Gastrocnemius medialis (tissue), 4 donors: ENCODE measurements at places on chromosomes 5 and 9. TPM values are rescaled to one million over a fixed set of nuclear protein-coding genes. Genes with fewer than 3 reads are reported as not detected.
A peak's percentile ranks its signal among the peaks of the same experiment; 100 is the strongest.

The GMCL2 gene
- not detected for total RNA-seq

The ENHO gene
- total RNA-seq, result not detected

The IL31RA gene
- 0.29 TPM for total RNA-seq

The IFNB1 gene
- total RNA-seq, result not detected

The ADGRD2 gene
- not detected for total RNA-seq

The ANKRD20A1 gene
- total RNA-seq, result not detected

- H3K4me3 ChIP-seq, result no peak overlapping the region
- DNase-seq, result no peak
- no peaks in the 10 kb centered on the region for H3K36me3 ChIP-seq
- H3K4me1 ChIP-seq, result peaks cover 11% of the 10 kb centered on the region
These were observed 28.3 kb downstream of the CAMK2A start for GRCh38 chr5:150261231-150261630.

DNA sequence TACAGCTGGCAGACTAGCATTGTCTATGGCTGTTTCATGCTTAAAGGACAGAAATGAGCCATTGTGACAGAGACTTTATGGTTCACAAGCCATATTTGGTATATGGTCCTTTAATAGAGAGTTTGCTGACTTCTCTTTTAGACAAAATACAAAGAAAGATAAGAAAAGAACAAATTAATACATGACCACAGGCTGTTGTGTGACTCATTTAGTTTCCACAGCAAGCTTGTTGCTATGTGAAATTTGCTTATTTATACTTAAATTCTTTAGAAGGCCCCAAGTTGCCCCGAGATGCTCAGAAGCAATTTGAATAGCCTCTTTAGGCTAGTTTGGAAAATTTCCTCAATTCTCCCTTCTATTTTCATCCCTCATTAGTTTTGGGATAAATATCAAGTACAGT is 315.3 kb upstream of the RPS23 start:
- no peaks in the 10 kb centered on the region for H3K27me3 ChIP-seq
- no peaks in the 10 kb centered on the region for H3K4me1 ChIP-seq
- H3K36me3 ChIP-seq, result no peaks in the 10 kb centered on the region
- H3K4me3 ChIP-seq, result no peak overlapping the region

GRCh38 chr9:80500300-80500699 is 928.5 kb downstream of the TLE4 start:
- H3K27ac ChIP-seq, result no peak overlapping the region
- H3K4me3 ChIP-seq, result no peak overlapping the region
- H3K27me3 ChIP-seq, result no peaks in the 10 kb centered on the region
- H3K36me3 ChIP-seq, result no peaks in the 10 kb centered on the region
- H3K4me1 ChIP-seq, result no peaks in the 10 kb centered on the region

DNA sequence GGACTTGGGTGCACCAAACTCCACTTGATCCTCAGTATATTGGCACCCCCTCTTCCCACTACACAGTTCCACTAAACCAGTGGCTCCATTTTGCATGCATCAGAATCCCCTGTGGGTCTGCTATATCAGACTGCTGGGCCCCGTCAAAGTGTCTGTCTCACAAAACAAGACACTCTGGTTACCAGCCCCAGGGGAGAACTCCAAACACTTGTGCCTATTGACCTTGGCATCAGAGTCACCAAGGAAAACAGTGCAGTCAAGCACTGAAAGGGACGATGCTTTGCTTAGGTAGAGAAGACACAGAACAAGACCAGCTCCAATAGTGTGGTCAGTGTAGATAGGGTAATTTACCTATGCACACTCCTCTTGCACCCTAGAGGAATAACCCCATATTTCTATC is 205.8 kb upstream of the RAI14 start:
- H3K27me3 ChIP-seq, result peaks cover 4% of the 10 kb centered on the region
- H3K27ac ChIP-seq, result no peak overlapping the region
- H3K36me3 ChIP-seq, result no peaks in the 10 kb centered on the region
- no peaks in the 10 kb centered on the region for H3K4me1 ChIP-seq

- no peak overlapping the region for H3K4me3 ChIP-seq
- no peak overlapping the region for H3K27ac ChIP-seq
- no peaks in the 10 kb centered on the region for H3K36me3 ChIP-seq
- H3K4me1 ChIP-seq, result no peaks in the 10 kb centered on the region
These were observed 87.0 kb downstream of the SLF1 start for GRCh38 chr5:94705427-94705826.

DNA sequence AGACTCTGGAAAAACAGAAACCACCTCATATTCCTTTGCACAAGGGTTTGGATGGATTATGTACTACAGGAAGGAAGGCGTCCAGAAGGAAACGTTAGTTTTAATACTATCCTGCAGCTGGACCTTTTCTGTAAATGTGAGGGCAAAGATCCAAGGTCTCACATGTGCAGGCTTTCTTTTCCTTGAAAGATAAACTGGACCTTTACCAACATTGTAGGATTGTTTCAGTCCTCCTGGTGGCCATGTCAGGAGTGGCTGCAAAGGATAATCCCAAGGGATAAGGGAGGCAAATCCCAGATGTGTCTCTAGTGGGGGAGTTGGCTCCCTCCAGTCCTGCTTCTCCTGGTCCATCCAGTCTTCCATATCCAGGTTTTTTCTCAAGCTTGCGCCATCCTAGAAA is 397.5 kb downstream of the HTR1A start:
- no peaks in the 10 kb centered on the region for H3K36me3 ChIP-seq
- H3K27ac ChIP-seq, result no peak overlapping the region
- no peak overlapping the region for H3K4me3 ChIP-seq
- DNase-seq, result no peak

GRCh38 chr5:43802119-43802518 is 199.1 kb downstream of the NNT start:
- no peak for DNase-seq
- no peak overlapping the region for H3K4me3 ChIP-seq
- H3K27me3 ChIP-seq, result no peaks in the 10 kb centered on the region
- H3K4me1 ChIP-seq, result no peaks in the 10 kb centered on the region
- H3K36me3 ChIP-seq, result no peaks in the 10 kb centered on the region
- no peak overlapping the region for H3K27ac ChIP-seq

DNA sequence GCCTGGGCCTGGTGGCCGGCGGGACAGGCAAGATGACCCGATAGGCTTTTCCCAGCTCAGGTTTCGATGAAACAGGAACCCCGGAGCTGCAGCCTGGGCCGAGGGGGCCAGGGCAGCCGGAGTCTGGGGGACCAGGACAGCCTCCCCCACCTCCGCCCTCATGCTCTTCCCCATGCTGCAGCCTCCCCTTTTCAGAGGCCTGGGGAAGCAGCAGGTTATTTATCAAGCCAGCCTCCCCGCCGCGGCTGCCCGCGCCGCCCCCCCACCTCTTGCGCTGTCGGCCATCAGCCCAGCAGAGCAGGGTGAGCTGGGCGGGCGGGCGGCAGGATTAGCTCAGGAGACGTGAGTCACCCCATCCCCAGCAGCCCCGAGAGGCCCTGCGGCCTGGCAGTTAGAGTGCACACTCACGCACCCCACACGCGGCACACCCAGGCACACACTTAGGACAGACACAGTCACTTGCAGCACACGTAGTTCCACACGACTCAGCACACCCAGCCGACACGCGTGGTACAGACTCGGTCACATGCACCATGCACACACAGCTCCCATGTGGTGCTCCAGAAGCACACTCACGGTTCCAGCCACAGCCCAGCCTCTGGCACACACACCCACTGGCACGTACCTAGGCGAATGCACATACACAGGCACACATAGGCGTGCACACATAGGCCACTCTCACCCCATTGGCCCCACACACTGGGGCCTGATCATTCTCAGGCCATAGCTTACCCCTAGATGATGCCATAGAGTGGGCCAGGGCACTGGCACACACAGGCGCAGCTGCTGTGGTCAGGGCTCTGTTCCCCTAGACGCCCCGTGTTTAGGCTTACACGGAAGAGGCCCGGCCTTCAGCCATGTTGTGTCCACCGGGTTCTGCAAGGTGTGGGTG is 13.0 kb downstream of the CXXC5 start:
- peak overlapping the region; percentile 30 for H3K4me3 ChIP-seq
- no peaks in the 10 kb centered on the region for H3K36me3 ChIP-seq
- no peaks in the 10 kb centered on the region for H3K27me3 ChIP-seq
- DNase-seq, result peak; percentile 96

DNA sequence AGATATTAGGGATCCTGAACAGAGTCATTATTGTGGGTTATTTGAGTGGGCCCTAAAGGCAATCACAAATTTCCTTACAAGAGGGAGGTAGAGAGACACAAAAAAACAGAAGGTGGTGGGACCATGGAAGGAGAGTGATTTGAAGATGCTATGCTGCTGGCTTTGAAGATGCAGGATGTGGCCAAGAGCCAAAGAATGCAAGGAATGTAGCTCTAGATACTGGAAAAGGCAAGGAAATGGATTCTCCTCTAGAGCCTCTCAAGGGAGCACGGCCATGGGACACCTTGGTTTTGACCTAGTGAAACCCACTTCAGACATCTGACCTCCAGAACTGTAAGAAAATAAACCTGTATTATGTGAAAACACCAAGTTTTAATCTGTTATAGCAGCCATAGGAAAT is 53.8 kb downstream of the TTC39B start:
- DNase-seq, result no peak
- H3K4me3 ChIP-seq, result no peak overlapping the region
- no peaks in the 10 kb centered on the region for H3K36me3 ChIP-seq
- H3K27ac ChIP-seq, result no peak overlapping the region

GRCh38 chr5:33423018-33423630 is 17.6 kb upstream of the TARS1 start:
- no peak for DNase-seq
- H3K27ac ChIP-seq, result no peak overlapping the region
- H3K4me1 ChIP-seq, result no peaks in the 10 kb centered on the region
- H3K4me3 ChIP-seq, result no peak overlapping the region
- H3K36me3 ChIP-seq, result no peaks in the 10 kb centered on the region
- H3K27me3 ChIP-seq, result no peaks in the 10 kb centered on the region

- no peak overlapping the region for H3K27ac ChIP-seq
- peaks cover 13% of the 10 kb centered on the region for H3K27me3 ChIP-seq
- DNase-seq, result no peak
- H3K36me3 ChIP-seq, result no peaks in the 10 kb centered on the region
These were observed 17.5 kb downstream of the CAPSL start for GRCh38 chr5:35920890-35921289.

GRCh38 chr5:86997516-86997915 is 270.2 kb upstream of the RASA1 start:
- H3K4me3 ChIP-seq, result no peak overlapping the region
- H3K27ac ChIP-seq, result no peak overlapping the region
- H3K27me3 ChIP-seq, result no peaks in the 10 kb centered on the region
- DNase-seq, result no peak
- no peaks in the 10 kb centered on the region for H3K36me3 ChIP-seq

DNA sequence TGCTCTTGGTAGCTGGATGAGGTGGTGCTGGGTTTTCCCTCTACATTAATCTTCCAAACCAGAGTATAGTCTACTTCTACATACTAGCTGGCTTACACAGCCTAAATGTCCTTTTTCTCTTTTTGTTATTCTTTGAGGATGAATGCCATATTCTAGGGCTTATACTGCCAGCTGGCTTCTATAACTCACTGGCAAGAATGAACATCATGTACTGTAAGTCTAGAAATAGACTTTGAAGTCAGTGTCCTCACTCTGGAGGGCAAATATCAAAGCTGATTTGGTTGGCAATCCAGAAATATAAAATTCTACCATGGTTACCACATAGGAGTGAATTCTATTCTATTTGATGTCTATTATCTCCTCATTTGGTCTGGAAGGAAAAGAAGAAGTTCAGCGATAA is 251.7 kb upstream of the TYRP1 start:
- H3K36me3 ChIP-seq, result no peaks in the 10 kb centered on the region
- no peak for DNase-seq
- no peaks in the 10 kb centered on the region for H3K4me1 ChIP-seq
- H3K27ac ChIP-seq, result no peak overlapping the region
- H3K4me3 ChIP-seq, result no peak overlapping the region

DNA sequence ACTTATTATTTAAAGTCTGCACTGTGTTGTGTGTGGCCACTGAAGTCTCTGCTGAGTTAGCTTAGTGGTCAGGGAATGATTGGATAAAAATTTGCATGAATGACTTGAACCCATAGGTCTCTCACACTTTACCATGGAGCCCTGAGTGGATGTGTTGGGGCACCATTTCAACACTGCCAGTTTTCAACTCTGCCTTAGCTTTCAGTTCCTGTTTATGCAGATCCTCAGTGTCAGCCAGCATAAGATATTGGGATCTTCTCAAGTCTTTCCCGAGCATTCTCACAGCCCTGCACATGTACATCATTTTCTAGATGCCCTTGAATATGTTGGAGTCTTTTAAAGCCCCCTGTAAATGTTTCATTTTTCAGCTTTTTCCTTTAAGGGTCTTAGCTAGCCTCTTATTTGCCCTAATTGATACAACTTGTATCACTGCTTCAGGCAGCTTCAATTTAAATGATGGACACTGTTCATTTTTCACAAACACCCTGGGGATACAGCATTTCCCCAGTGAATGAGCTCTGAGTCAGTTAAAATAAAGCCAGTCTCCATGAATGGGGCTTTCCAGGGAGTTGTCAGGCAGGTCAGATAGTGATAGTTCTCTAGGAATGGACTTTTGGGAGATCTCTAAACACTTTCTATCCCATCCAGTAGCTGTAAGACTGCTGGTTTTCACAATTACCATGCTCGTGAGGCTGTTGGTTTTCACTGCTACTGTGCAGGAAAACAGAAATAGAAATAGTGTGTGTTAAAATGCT is 211.9 kb upstream of the PAPPA start:
- H3K4me3 ChIP-seq, result no peak overlapping the region
- no peaks in the 10 kb centered on the region for H3K27me3 ChIP-seq
- H3K27ac ChIP-seq, result no peak overlapping the region
- H3K4me1 ChIP-seq, result no peaks in the 10 kb centered on the region

GRCh38 chr5:132530946-132531345 is 12.4 kb downstream of the IL5 start:
- no peak overlapping the region for H3K4me3 ChIP-seq
- no peak for DNase-seq
- no peak overlapping the region for H3K27ac ChIP-seq
- no peaks in the 10 kb centered on the region for H3K27me3 ChIP-seq

DNA sequence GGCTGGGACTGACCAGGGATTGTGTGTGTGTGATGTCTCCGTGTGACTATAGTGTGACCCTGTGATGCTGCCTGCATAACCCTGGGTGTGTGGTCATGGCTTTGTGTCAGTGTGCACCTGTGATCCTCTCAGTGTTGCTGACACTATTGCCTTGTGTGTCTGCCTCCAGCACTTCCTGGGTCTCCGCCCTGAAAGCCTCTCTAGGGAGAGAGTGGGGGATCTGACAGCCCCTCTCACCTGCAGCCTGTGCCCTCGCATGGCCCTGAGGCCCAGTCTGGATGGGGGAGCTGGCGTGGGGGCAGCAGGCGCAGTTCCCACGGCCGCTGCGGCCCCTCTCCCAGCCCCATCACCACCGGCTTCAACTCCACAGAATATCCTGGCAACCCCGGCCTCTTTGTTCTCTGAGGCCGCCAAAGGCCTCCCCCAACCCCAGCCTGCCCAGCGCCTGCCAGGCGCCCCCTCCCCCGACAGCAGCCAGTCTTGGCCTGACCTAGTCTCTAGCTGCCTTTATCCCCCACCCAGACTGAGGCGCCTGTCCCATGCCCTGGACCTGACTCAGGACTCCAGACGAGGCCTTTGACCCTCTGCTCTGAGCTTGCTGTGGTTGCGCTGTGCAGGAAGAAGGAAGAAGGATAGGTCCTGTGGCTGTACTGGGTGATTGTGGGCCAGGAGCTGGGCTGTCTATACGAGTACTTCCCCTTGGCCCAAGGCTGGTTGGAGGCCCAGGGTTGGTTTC is 38.7 kb downstream of the CXXC5 start:
- peak; percentile 53 for DNase-seq
- peaks cover 67% of the 10 kb centered on the region for H3K4me1 ChIP-seq
- peak overlapping the region; percentile 97 for H3K27ac ChIP-seq
- H3K36me3 ChIP-seq, result no peaks in the 10 kb centered on the region
- no peak overlapping the region for H3K4me3 ChIP-seq
